ENCODE measurements at places on chromosomes 3 and 15.

DNA sequence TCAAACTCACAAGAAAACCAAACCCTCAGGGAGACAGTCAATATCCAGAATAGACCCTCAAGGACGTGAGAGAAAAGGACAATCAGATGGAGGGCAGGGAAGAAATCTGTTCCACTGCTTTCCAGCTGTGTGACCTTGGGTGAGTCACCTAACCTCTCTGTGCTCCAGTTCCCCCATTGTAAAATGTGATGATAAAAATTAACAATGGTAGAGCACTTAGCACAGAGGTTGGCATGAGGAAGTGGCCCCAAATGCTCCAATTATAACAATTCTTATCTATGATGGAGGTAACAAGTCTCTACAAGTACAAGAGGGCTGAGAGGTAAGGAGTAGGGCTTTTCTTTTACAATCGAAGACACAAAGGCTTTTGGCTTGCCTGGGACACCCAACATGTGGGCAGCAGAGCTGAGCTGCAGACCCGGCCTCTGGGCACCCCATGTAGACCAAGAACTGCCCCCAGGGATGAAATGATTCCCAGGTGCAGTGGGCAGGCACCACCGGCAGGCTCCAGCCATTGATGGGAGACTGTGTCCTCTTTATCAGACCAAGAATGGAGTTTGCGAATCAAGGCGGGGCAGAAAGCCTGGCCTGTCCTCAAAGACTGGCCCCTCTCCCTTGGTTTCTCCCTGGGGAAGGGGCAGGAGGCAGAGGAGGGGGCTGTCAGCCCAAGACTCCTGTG is 22.0 kb downstream of the WNT7A start:
- DNase-seq: no peak

- DNase-seq: peak; percentile 42
Measured at GRCh38 chr3:187210545-187211327, 13.4 kb downstream of the RTP1 start.

- DNase-seq: no peak
Measured at GRCh38 chr3:135922903-135923250, 42.7 kb upstream of the PPP2R3A start.

DNA sequence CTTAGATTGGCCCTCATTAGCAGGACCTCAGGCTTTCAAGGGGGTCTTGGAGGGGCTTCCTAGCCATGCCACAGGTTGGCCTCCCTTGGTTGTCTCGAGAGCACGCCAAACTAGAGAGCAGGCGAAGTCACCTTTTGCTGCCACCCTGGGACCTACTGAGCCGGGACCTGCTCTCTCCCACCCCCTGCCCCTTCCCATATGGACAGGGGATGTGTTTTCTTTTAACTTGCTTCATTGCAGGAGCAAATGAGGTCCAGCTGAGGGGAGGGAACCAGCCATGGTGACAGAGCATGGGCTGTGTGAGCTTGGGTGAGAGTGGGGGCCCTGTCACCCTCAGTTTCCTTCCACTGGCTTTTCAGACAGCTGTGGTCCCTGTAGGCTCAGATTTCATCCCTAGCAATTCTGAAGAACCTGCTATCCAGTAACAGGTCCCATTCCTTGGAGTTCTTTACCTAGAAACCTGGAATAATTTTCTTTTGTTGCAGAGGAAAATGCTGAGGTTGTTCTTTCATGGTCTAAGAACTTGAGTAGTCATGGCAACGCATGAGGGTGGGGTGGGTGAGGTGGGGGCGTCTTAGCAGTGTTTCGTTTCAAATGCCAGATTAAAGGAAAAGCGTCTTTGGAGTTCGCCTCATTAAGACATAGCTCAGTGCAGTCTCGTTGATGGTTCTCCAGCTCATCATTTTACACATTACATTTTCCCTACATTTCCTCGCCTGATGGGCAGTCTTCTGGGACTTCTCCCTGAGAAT is 20.1 kb upstream of the MAGEF1 start:
- DNase-seq: no peak

- no peak for DNase-seq
Measured at GRCh38 chr3:19757773-19758172, 176.2 kb downstream of the EFHB start.

DNA sequence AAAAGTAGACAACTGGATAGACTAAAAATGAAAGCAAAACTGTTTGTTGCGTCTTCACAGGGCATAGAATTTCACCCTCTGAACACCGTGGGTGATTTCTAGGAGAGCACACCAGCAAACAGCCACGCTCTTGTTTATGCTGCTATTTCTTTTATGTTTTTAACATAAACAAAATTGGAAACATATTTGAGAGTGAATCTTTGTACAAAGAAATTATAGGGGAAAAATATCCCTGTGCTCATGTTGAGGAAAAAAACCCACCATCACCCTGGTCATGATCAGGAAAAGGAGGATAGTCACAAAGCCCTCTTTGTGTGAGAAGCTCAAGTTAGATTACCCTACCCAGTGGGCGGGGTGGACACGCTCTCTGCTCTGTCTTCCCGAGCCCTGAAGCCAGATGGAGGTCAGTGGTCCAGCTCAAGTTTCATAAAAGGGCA is 313.3 kb downstream of the SATB1 start:
- DNase-seq: peak; percentile 75

- peak; percentile 95 for DNase-seq
Measured at GRCh38 chr3:185658504-185658912, 72.4 kb downstream of the SENP2 start.

GRCh38 chr15:71559098-71559497 is 251.3 kb upstream of the NR2E3 start:
- DNase-seq: peak; percentile 44

DNA sequence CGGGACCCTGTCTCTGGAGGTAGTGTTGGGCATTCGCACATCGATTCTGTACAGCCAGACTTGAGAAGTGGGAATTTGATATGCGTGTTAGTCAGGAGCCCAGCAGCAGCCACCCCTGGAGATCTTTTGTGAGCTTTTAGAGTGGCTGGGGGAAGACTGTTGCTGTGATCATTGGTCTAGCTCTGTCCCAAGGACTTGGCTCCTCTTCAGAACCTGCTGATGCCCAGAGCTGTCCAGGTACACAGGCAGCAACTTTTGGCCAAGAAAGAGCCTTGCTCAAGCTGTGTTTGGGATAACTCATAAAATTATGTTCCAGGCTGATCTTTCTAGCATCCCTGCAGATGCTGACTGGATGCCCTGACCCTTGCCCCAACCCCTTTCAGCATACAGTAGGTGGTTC is 29.3 kb downstream of the LIMD1 start:
- no peak for DNase-seq

GRCh38 chr15:74725845-74726773 is 781 bp upstream of the CYP1A1 start:
- peak; percentile 65 for DNase-seq

- no peak for DNase-seq
Measured at GRCh38 chr15:57323806-57324589, 52.3 kb upstream of the CGNL1 start.

- no peak for DNase-seq
Measured at GRCh38 chr3:43373560-43373928, 87.2 kb downstream of the SNRK start.

- no peak for DNase-seq
Measured at GRCh38 chr3:51682526-51682925, 11.5 kb downstream of the TEX264 start.

GRCh38 chr3:29555590-29555989 is 274.7 kb downstream of the RBMS3 start:
- peak; percentile 65 for DNase-seq

DNA sequence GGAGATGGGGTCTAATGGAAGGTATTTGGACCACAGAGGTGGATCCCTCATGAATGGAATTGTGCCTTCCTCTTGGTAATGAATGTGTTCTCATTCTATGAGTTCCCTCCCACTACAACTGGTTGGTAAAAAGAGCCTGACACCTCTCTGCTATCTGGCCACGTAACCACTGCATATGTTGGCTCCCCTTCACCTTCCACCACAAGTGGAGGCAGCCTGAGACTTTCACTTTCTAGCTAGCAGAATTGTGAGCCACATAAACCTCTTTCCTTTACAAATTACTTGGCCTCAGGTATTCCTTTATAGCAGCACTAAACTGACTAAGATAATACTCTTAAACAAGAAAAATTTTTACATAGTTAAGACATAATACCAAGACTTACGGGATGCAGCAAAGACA is 155.3 kb downstream of the NR1I2 start:
- no peak for DNase-seq

DNA sequence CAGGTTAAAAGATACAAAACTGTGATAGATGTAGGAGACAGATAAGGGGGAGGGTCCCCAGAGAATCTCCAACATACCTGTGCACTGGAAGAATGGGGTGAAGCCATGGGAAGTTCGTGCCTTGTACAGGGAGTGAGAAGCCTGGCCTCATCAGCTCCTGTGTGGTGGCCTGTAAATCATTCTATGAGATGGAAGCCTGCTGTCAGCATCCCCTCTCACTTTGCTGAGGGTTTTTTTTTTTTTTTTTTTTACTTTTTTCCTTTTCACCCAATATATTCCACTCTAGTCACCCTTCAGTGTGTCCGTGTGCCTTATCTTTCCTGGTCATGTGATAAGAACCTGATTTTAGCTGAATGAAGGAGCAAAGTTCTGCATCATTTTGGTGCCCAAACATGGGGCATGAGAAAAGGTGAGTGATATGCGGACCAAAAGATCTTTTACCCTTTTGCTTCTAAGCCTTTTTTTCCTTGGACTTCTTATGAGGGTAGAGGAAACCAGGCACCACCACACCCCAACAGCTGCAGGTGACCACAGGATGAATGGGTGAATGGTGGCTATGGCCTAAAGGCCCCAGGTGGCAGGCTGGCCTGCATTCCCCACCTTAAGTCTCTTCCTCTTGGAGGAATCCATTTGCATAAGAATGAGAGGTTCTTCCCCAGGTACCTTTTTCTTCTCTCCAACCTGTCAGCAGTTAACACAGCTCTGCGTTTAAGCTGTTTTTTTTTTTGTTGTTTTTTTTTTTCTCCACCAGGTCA is 1345.0 kb downstream of the NSUN3 start:
- DNase-seq: no peak

DNA sequence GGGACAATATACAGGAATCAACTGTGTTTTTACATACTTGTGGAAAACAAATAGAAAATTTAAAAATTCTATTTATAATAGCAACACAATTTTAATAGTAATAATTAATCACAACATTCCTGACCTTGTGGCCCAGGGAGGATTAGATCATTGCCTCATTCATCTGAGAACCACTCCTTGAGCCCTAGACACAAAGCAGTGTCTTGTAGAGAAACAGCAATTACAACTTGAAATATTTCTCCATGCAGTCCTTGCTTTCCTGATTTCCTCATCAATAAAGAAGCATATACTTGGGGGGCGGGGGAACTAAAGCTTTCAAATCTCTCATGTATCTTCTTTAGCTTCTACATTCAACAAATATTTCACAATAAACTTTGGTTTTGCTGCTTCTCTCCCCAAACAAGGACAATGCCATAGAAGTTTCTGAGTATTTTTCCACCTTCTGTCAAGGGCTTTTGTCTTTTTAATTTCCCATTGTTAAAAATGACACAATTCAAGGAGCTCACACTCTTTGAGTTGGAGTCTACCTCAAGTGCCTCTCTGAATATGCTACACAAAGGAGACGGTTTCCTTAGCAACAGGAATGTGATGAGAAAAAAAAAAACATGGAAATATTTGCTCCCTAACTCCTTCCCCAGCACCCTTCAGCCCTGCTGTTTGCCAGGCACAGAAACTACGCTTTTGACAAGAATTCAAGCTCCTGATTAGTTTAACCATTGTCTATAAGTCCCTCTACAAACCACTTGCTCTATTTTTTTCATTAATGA is 118.8 kb downstream of the ARPP21 start:
- no peak for DNase-seq

GRCh38 chr3:98534168-98534567 is 2.4 kb downstream of the GPR15 start:
- no peak for DNase-seq

DNA sequence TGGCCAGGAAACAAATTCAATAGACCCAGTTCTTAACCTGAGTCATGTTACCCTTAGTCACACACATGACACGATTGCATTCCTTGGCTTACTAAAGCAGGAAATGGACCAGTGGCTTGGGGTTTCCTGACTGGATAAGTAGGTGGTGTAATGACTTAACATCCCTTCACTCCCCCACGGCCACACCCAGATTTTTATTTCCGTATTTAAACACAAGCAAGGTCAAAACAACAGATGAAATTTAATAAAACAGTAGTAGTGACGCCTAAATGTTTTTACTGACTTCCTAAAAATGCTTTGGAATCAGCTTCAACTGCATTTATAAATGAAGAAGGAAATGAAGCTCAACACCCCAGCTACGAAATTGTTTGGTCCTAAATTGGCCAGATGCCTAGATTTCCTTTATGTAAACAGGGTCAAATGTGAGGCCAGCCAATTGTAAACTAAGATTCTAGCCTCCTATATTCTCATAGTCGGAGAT is 324.3 kb downstream of the CHST2 start:
- DNase-seq: peak; percentile 75

Measured in adipocyte (in vitro differentiated cells).